CD4-positive, alpha-beta T cell treated with Interleukin-1 beta for 1 hour (primary cell): ENCODE measurements at places on chromosomes 2 and 18.

DNA sequence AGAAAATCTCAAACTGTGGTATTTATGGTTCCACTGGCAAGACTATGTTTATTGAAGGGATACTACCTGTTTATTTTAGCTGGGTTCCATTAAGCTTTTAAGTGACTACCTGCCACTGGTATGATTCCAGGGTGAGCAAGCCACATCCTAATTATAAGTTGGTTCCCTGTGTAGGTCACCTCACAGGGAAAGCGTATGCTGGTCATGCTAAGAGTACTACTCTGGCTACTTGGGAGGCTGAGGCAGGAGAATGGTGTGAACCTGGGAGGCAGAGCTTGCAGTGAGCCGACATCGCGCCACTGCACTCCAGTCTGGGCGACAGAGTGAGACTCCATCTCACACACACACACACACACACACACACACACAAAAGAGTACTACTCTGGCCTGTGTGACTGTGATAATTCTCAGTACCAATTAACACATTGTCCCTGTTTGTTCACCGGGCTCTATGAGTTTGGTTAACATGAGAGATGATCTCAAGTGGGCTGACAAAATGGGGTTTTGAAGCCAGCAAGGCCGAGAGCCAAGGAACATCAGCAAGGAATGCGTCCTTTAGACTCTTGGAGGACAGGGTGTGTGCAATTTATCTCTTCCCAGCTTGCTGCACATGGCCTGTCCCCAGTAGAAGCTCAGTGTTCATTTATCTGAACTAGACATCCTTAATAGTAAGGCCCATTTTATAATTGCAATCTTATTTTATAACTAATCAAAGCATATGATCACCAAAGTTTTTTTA is 15.2 kb upstream of the ITSN2 start:
- DNase-seq, result no peak

DNA sequence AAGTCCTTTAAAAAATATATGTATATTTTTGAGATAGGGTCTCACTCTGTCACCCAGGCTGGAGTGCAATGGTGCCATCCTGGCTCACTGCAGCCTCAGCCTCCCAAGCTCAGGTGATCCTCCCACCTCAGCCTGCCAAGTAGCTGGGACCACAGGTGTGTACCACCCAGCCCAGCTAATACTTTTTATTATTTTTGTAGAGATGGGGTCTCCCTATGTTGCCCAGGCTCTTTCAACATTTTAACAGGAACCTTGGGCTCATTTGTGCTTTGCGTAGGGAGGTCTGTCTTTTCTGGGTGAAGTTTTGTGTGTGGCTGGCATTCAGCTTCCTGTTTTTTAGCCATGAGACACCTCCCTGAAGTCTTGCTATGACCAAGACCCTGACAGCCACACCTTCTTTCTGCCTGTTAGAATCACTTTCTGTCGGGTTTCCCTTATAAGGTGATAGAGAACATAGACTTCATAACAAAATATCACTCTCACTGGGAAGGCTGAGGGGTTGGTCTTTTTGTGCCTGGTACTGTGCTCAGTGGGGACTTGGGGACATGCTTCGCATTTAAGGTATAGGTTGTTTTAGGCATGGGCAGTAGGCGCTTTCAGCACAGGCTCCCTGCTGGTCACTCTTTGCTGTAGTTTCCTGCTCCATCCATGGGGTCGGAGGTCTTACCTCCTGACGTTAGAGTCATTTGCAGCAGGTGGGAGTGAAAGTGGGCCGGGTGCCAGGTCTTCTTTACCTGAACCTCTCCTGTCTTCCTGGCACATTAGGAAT is 3.4 kb downstream of the RAB31 start:
- DNase-seq, result peak; percentile 64

DNA sequence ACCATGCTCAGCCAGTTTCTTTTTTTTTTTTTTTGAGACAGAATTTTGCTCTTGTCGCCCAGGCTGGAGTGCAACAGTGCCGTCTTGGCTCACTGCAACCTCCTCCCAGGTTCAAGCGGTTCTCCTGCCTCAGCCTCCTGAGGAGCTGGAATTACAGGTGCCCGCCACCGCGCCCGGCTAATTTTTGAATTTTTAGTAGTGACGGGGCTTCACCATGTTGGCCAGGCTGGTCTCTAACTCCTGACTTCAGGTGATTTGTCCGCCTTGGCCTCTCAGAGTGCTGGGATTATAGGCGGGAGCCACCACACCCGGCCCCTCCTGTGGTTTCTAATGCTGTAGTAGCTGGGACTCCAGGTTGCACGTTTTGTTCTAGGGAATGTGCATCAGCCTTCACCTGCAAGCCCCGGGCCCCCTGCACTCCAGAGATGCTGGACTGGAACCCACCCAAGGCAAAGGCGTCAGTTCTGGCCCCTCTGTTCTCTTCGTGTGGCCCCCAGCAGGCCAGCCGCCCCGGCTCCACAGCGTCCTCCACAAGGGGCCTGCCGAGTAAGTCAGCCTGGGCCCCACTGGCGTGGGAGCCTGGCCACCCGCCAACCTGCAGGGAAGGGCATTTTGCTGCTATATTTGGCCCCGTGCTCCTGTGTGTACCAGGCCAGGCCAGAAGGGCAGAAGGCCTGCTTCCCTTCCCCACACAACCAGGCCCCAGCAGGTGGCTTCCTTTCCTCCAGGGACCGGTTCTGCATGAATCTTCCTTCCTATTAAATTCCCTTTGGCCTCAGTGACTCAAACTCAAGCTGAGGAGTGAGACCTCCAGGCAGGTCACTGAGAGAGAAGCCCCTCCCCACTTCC is 25.7 kb upstream of the B3GNT7 start:
- DNase-seq, result no peak

DNA sequence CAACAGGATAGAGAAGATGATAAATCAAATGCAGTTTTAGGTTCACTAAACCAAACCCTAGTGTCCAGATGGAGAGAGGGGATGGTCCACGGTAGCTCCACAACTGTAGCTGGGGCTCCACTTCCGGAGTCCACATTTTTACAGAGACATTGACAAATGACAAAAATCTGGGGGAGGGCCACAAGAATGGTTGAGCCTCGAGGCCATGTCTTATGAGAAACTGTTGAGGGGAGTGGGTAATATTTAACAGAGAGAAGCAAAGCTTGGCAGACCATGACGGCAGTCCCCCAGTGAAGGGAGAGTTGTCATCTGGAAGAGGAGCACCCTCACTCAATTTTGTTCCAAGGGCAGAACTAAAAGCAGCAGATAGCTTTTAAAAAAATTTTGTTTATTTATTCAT is 17.6 kb upstream of the EPHA4 start:
- DNase-seq, result no peak

GRCh38 chr18:55515941-55516710 is 71.9 kb downstream of the TCF4 start:
- DNase-seq, result no peak

DNA sequence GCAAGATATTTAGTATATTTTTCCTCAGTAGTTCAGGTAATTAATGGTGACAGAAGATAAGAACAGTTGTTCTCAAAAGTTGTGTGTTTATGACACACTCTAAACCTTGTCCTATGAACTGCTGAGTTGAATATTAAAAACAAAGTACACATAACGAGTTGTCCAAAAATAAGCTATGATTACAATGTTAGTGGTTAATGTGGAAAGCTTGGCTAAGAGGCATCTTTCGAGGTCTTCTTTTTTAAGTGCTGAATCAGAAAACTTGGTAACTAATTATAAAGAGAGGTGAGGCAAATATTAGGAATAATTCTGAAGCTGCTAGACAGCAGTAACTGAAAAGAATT is 1088.7 kb downstream of the SUCLG1 start:
- no peak for DNase-seq

GRCh38 chr2:67566958-67567635 is 170.0 kb downstream of the ETAA1 start:
- no peak for DNase-seq

- DNase-seq, result no peak
Measured at GRCh38 chr2:148796735-148797512, 78.1 kb upstream of the KIF5C start.

DNA sequence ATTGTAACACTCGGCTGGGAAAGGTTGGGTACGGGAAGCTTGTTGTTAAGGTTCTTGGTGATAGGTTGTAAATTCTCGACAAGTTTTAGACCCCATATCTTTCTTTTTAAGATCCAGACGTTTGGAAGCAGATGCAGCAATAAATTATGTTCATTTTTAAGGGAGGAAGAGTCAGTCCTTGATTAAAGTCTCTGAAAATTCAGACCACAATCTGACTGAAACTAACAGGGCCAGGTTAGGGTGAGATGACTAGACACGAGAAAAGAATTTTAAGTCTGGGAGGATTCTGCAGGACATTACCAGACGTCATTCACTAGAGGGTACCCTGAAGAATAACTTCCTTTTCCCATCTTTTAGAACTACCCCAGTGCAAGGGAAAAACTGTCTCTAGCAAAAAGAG is 16.1 kb downstream of the WIPF1 start:
- DNase-seq, result no peak

GRCh38 chr2:168330624-168331423 is 83.4 kb upstream of the STK39 start:
- DNase-seq, result no peak

DNA sequence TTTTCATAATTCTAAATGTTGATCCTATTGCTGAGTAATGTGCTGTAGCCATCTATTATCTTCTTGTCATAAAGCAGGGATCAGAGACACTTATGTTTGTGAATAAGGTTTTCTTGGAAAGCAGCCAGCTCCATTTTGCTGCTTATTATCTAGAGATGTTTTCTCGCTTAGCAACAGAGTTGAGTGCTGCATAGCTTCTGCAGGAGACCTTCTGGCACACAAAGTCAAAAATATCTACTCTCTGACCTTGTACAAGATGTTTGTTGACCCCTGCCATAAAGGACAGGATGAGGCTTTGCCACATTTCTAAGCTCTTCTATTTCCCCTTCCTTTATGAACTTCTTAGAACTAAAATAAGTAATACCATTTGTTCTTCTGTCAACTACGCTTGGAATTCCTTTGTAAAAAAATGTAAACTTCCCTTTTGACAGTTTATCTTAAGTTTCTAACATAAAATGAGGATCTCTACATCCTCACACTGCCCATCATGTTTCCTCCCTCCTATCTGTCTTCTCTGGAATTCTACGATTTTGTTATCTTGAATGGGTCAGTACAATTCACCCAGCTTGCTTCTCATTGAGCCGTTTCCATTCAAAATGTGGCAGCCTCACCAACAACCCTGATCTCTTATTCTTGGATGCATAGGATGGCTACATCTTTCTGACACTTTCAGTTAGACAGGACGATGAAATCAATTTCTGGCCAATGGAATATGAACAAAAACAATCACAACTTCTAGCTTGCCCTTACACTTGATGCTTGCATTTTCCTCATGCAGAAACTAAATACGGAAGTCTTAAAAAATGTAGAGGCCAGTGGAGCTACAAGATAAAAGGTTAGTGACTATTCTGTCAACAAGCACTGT is 1377.0 kb downstream of the SUCLG1 start:
- no peak for DNase-seq

DNA sequence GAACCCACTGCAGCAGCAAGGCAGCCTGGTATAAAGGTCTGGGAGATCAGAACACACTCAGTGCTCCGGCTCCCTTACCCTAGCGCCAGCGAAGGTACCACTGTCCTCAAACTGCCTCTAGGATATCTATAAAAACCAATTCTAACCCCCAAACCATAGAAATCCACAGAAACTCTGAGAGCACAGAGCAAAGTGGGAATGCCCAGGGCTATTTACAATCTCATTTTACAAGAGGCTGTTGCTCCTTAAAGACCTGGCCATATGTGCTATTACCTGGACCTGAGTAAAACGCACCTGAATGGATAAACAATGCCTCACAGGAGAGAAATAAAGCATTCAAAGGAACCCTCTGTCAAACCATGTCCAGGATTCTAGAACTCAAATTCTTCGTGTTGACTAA is 4.3 kb downstream of the STK39 start:
- no peak for DNase-seq

GRCh38 chr2:224969633-224970260 is 72.5 kb downstream of the DOCK10 start:
- no peak for DNase-seq

DNA sequence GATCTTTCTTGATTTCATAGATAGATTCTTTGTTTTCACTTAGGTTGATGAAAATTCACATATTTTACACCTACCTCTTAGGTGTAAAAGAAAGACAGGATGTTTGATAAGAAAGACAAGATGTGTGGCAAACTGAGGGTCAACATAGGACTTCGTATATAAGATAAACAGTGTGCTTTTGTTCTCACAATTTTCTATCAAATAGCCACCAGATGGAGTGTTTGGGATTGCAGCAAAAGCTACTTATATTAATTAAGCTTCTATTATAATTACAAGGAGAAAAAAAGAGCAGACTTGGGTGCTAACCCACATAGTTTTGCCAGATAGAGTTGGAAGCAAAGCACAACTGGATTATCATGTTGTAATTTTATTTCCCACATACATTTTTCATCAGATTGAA is 232.9 kb downstream of the CDH7 start:
- DNase-seq, result no peak

- no peak for DNase-seq
Measured at GRCh38 chr18:71986351-71987050, 557.6 kb downstream of the CBLN2 start.

DNA sequence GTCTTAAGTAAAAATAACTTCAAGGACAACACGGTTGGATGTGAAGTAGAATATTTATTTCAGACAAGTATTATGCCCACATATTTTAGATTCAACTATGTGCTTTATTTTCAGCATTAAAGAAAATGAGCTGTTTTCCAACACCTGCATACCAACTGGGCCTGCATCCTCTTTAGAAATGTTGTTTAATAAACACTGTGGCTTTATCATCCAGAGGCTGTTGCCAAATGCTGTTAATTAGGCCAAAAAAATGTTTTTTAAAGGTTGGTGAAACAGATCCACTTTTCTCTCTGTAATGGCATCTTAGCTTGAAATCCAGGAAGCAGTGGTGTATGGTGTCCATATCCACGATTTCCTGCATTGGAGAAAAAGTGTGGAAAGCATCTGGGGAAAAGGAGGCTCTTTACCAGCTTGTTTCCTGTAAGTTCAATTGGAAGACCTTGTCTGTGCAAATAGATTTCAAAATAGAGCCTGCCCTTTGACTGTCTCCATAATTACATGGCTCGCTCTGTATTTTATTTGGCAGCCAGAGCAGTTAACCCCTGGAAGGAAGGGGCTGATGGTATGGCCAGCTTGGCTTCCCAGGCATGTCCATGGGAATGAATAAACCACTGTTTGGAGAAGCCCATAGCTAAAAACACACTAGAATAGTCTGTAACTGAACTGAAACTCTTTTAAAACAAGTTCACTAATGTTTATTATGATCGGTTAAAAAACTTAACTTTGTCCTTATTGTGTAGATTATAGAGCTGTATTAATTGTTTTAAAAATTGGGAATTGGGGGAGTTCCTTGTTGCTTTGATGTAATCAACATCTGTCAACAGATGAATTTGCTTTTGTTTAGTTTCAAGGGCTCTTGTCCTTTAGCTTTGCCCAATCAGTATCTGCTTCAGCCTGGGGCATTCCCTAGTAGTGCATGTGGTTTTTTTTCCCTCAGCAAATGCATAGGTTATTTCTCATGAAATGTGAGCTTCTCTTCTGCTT is 33.0 kb upstream of the DLX1 start:
- DNase-seq, result no peak
